CD4-positive, alpha-beta memory T cell (primary cell): ENCODE measurements at places on chromosomes 2 and 18.

- no peak for DNase-seq
These were observed 66.3 kb downstream of the EMX1 start for GRCh38 chr2:72983500-72984161.

GRCh38 chr2:151770995-151771394 lies 36.7 kb upstream of the NEB start:
- no peak for DNase-seq

DNA sequence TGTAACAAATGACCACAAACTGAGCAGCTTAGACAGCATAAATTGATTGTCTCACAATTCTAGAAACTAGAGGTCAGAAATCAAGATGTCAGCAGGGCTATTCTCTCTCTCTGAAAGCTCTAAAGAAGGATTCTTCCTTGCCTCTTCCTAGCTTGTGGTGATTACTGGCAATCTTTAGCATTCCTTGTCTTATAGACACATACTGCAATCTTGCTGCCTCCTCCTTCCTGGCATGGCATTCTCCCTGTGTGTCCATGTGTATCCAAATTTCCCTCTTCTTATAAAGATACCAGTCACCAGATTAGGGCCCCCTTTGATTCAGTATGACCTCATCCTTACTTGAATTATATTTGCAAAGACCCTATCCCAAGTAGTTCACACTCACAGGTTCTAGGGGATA lies 2.3 kb downstream of the ASB3 start:
- DNase-seq = no peak

DNA sequence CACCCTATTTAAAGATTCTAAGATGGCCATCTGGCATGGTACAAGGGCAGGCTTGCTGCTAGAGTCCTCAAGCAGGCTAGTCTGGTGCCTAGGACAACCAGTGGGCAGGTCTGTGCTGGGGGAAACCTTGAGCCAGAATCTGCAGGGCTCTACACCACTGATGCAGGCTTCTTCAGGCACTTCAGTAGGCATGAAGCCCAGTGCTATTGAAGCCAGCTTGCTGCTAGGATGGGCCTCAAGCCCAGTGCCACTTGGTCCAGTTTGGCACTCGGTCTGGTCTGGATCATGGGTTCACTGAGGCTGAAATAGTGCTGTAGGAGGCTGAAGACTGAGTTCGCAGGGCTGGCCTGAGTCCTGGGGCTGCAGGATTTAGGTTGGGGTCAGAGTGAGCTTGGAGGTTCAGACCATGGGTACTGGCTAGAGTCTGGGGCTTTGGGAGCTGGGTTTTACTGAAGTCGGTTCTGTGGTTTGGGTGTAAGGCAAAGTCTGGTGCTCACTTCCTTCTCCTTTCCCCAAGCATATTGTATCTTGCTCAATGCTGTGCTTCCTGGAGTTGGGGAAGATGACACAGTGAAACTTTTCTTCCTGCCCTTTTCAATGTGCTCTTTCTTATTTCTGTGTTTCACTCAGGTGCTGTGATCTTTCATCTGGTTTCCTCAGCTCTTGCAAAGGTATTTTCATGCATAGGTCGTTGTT lies 41.2 kb downstream of the SP100 start:
- no peak for DNase-seq

- DNase-seq = no peak
These were observed 27.9 kb downstream of the IWS1 start for GRCh38 chr2:127498386-127498785.

DNA sequence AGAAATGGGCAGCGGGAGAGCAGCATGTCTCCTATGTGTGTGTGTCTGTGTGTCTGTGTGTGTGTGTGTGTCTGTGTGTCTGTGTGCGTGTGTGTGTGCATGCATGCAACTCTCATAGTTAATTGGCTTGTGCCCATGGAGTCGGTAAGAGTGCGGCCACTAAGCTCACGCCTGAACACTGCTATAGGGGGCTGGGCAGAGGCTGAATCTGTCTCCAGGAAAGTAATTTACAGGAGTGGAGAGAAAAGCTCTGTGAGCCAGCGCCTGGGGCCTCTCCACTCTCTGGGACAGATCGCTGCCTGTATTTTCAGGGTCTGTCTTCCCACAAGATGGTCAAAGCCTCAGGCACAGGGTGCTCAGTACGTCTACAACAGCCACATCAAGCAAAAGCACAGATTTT lies 553.4 kb downstream of the TNS1 start:
- DNase-seq = no peak

DNA sequence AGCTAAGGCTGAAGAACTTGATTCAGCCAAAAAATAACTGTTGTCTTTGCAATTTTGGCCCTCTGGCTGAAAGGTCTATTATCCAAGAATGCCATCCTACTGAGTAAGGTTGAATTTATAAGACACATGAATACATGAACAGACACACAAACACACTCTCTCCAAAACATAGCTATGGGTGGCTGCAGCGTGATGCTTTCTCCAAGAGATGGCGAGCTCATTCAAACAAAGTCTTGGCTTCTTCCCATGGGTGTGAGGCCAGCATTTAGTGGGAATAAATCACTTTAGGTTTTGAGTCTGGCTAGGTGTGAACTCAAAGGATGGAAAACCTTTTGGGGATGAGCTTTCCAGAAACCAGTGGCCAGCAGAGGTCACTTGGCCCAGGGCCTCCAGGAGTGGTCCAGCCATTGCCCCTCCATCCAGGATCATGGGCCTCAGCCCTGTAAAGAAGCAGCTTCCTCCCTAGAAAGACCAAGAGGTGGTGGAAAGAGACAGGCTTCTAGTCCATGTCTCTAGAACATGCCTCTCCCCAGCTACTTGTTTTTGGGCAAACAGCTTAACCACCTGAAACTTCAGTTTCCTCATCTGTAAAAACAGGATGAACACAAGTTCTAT lies 11.0 kb upstream of the OSR1 start:
- no peak for DNase-seq

DNA sequence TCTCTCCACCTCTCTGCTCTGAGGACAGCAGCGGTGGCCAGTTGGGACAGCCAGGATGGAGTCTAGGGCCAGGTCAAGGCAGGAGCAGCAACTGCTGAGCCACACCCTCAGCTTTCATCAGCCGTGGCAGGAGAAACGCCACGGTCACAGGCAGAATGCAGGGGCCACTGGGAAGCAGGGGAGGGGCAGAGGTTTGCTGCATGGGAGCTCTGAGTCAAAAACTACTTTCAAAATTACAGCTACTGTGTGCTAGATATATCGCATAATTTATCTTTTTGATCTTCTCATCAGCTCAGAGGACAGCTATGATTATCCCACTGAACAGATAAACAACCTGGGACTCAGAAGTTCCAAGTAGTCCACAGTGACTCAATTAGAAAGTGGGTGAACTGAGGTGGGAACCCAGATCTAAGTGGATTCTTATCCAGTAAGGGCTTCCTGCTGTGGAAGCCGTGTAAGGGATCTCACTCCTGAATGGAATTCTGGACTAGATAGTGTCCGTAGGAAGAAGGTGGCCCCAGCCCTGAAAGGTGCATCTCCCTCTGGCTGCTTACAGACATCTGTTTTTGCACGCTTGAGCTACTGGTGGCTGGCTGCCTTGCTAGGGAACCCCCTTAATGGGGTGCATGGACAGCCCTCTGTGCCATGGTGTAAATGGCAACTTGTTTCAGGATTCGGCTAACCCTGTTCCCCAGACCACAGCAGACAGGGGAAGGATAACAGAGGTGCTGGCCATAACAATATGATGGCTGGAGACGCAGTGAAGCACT lies 194.6 kb upstream of the SMAD2 start:
- no peak for DNase-seq

DNA sequence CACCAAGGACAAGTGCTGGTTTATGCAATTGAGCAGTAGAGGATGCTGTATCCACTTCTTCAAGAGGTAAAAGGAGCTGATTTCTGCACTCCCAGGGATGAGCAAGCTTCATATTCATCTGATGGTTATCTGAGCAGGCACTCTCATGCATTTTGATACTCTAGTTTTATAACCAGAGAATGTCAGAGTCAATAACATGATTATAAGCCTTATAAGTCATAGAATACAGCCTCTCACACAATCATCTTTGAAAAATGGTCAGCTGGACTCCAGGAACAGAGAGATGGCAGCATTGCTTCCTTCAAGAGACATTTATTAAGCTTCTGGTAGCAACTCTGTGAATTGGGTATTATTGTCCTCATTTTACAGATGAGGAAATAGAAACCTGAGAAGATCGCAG lies 167.1 kb downstream of the SLC8A1 start:
- DNase-seq = no peak

DNA sequence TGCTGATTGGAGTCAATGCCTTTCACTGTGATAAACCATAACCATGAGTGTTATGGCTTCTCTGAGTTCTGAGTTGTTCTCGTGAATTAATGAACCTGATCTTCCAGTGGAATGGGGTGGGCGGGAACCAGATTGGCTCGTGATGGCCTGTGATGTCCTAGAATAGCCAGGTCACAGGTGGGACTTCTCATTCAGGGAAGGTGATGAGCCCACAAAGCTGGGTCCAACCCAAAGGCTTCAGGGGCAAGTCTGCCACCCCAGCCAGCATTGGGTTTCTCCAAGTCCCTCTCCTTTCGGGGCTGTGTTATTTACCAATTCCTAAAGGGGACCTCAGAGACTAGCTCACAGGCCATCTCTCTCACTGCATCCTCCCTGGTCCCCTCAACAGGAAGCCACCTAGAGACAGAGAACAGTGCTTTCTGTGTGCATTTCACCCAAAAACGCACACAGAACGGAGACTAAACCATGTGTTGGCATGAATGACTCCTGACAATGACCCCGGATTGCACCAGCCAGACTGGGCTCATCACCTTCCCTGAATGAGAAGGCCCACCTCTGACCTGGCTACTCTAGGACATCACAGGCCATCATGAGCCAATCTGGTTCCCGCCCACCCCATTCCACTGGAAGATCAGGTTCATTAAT lies 85.5 kb downstream of the MALT1 start:
- DNase-seq = no peak

- DNase-seq = no peak
These were observed 27.8 kb upstream of the MAT2A start for GRCh38 chr2:85511008-85511811.

GRCh38 chr2:27008678-27009077 lies 24.1 kb upstream of the TMEM214 start:
- no peak for DNase-seq

- no peak for DNase-seq
These were observed 72.7 kb downstream of the PLB1 start for GRCh38 chr2:28568533-28568932.

DNA sequence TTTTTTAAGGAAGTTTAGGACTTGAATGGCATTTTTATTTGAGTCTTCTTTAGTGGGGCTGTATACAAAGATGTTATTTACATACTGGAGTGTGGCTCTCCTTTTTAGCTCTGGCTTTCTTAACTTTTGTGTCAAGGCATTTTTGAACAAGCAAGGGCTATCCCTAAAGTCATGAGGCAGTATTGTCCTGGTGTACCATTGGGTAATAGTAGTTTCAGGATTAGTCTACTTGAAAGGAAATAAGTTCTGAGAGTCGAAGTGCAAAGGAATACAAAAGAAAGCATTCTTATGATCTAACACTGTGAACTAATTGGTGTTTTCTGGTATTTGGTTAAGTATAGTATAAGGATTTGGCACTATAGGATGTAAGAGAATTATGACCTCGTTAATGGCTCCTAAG lies 1.9 kb upstream of the CYP27A1 start:
- no peak for DNase-seq

DNA sequence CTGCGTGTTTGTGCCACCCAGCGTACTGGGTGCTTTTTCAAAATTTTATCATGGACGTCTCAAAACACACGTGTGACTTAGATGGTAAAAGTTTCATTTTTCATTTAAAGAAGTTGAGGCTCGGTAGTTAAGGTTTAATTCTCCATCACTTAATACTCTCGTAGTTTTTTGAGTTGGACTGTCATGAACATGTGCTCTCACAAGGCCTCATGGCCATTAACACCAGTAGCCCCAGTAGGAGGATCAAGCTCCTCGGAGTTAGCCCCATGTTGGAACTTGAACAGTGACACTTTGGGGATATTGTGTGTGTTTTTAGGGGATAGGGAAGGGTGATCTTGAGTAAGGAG lies 15.3 kb downstream of the NMUR1 start:
- no peak for DNase-seq

GRCh38 chr2:23302591-23302990 lies 82.4 kb upstream of the KLHL29 start:
- no peak for DNase-seq

GRCh38 chr18:21105936-21106335 lies 5.7 kb downstream of the ROCK1 start:
- DNase-seq = no peak

DNA sequence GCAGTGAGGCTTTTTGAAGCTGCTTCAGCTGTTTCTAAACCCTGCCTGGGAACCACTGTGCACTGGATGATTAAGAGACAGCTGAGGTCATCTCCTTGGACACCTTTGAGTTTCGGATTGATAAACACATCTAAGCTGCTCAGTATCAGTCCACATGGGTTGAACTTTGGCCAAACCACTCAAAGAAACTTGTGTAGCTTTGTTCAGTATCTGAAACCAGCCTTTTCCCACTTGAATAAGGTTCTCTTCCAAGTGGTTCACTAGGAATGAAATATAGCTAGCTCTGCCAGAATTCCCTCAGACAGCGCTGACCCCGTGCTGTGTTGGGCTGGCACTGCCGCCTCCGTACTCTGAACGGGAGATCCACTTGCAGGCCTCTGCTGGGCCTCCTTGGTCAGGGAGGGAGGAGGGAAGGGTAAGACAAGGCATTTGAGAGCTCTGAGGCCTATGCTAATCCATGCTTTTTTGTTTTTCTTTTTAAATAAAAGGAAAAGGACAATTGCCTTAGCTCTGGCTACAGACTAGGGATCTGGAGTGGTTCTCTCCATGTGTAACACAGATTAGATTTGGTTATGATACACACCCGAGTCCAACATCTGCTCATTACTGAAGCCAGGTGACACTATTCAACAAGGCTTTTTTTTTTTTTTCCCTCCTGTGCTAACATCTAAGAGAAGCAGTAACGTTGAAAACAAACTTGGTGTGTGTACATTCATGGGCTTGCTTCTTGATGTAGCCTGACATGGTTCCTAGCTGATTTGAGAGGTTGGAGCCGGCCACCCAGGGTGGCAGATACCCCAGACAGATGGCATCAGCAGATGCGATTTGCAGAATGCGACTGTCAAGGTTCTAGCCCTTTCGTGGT lies 67.7 kb downstream of the NCK2 start:
- DNase-seq = no peak

DNA sequence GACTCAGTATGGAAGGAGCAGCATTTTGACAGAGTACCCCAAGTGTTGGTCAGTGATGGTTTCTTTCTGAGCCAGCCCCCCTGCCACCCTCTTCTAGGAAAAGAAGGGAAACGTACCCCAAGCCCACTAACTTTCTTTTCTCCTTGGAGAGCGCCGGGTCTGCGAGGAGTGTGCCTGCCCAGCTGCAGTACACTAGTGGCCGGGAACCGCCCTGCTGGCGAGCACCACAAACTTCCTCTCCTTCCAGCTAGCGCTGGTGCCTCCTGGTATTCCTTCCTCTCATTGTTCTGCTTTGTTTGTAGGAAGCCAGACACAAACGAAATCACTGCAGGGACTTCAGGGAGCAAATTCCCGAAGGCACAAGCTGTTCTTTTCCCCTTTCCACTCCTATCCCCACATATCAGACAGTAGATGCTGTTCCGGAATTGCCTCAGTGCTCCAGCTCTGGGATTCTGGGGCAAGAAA lies 1.8 kb downstream of the CCDC85A start:
- DNase-seq = no peak

GRCh38 chr2:206079699-206080465 lies 6.1 kb downstream of the INO80D start:
- DNase-seq = no peak
